ENCODE measurements at places on chromosomes 5 and 9. TPM values are rescaled to one million over a fixed set of nuclear protein-coding genes. Genes with fewer than 3 reads are reported as not detected.

GRCh38 chr5:100306000-100306399 is 229.2 kb upstream of the FAM174A start:
- no peaks in the 10 kb centered on the region for H3K27me3 ChIP-seq
- DNase-seq: no peak
- H3K27ac ChIP-seq: no peak overlapping the region

DNA sequence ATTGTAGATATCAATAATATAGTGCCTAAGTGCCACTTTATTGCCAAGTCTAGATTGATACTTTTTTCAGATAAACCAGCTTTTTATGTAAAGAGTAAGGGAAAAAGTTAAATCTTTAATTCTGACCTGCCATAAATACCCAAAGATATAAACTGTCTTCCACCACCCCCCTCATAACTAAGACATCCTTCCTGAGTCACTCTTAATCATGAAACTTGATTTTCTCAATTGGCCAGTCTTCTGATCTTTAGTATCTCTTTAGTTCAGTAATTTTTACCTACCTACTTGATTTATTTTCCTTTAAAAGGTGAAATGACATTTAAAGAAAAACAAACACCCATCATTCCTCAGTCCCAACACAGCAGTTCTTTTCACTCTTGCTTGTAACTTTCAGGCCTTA is 21.8 kb downstream of the C5orf22 start:
- no peaks in the 10 kb centered on the region for H3K27me3 ChIP-seq
- DNase-seq: no peak
- H3K4me3 ChIP-seq: no peak overlapping the region
- peaks cover 44% of the 10 kb centered on the region for H3K36me3 ChIP-seq
- no peaks in the 10 kb centered on the region for H3K4me1 ChIP-seq
- H3K27ac ChIP-seq: no peak overlapping the region

GRCh38 chr9:91066856-91067255 is 265.2 kb downstream of the SYK start:
- peaks cover 5% of the 10 kb centered on the region for H3K36me3 ChIP-seq
- no peak for DNase-seq
- H3K4me3 ChIP-seq: no peak overlapping the region
- peaks cover 9% of the 10 kb centered on the region for H3K27me3 ChIP-seq
- peaks cover 11% of the 10 kb centered on the region for H3K4me1 ChIP-seq

GRCh38 chr5:176647843-176648473 is 674 bp downstream of the TSPAN17 start:
- H3K36me3 ChIP-seq: peaks cover 2% of the 10 kb centered on the region
- H3K27me3 ChIP-seq: no peaks in the 10 kb centered on the region
- H3K27ac ChIP-seq: peak overlapping the region; percentile 82

GRCh38 chr5:83751201-83751600 is 30.5 kb upstream of the HAPLN1 start:
- no peak overlapping the region for H3K27ac ChIP-seq
- no peak for DNase-seq
- no peaks in the 10 kb centered on the region for H3K36me3 ChIP-seq
- H3K4me3 ChIP-seq: no peak overlapping the region
- H3K4me1 ChIP-seq: no peaks in the 10 kb centered on the region
- H3K27me3 ChIP-seq: peaks cover 4% of the 10 kb centered on the region

GRCh38 chr5:146284016-146284415 is 54.6 kb upstream of the POU4F3 start:
- no peak overlapping the region for H3K4me3 ChIP-seq
- no peak overlapping the region for H3K27ac ChIP-seq
- no peaks in the 10 kb centered on the region for H3K4me1 ChIP-seq
- H3K27me3 ChIP-seq: no peaks in the 10 kb centered on the region

- no peaks in the 10 kb centered on the region for H3K4me1 ChIP-seq
- H3K27ac ChIP-seq: no peak overlapping the region
- DNase-seq: no peak
- no peaks in the 10 kb centered on the region for H3K36me3 ChIP-seq
Observed at GRCh38 chr5:13553896-13554295, 390.6 kb downstream of the DNAH5 start.

DNA sequence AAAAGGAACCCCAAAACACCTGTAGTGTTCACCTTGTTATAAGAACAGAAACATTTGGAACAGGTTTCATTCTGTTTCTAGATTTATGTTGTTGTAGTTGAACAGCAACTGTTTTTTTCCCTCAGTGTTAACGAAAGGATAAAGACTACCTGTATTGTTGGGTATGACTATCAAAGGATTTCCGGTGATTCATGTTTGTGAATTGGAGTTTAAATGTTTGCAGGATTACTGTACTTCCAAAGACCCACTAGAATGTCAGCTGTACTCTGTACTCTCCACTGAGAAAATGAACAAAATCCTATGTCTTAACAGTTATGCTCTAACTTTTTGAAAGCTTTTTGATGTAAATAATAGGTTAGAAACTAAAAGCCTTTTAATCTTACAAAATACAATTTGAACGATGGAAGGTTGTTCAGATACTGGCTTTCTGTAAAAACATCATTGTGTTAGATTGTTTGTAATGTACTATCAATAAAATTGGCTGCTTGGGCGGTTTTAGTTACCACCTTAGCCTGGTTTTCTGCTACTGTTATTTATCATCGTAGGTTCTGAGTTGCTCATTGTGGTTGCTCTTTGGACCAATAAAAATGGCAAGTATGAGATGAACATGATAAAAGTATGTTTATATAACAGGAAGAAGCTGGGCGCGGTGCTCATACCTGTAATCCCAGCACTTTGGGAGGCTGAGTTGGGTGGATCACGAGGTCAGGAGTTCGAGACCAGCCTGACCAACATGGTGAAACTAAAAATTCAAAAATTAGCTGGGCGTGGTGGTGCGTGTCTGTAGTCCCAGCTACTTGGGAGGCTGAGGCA is 44.1 kb downstream of the DCP2 start:
- no peak for DNase-seq
- H3K27ac ChIP-seq: no peak overlapping the region
- H3K36me3 ChIP-seq: peaks cover 40% of the 10 kb centered on the region
- peaks cover 38% of the 10 kb centered on the region for H3K4me1 ChIP-seq

DNA sequence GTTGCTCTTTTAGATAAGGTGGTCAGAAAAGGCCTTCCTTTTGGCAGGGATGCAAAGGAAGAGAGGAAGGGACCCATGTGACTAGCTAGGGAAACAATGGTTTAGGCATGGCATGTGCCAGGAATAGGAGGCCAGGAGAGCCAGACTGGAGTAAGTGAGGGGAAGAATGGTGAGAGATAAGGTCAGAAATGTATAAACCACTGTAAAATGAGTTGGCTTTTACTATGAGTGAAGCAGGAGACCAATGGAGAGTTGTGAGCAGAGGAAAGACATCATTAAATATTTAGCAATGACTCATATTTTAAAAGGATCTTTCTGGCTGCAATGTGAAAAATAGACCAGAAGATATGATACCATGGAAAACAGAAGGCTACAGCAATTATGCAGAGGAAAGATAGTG is 50.9 kb downstream of the AP3B1 start:
- H3K27me3 ChIP-seq: no peaks in the 10 kb centered on the region
- no peak for DNase-seq
- H3K4me1 ChIP-seq: no peaks in the 10 kb centered on the region
- no peak overlapping the region for H3K27ac ChIP-seq
- no peak overlapping the region for H3K4me3 ChIP-seq

- H3K27ac ChIP-seq: no peak overlapping the region
- no peak for DNase-seq
- H3K36me3 ChIP-seq: no peaks in the 10 kb centered on the region
- peaks cover 14% of the 10 kb centered on the region for H3K27me3 ChIP-seq
- no peak overlapping the region for H3K4me3 ChIP-seq
Observed at GRCh38 chr9:87504938-87505337, 7.3 kb downstream of the DAPK1 start.

DNA sequence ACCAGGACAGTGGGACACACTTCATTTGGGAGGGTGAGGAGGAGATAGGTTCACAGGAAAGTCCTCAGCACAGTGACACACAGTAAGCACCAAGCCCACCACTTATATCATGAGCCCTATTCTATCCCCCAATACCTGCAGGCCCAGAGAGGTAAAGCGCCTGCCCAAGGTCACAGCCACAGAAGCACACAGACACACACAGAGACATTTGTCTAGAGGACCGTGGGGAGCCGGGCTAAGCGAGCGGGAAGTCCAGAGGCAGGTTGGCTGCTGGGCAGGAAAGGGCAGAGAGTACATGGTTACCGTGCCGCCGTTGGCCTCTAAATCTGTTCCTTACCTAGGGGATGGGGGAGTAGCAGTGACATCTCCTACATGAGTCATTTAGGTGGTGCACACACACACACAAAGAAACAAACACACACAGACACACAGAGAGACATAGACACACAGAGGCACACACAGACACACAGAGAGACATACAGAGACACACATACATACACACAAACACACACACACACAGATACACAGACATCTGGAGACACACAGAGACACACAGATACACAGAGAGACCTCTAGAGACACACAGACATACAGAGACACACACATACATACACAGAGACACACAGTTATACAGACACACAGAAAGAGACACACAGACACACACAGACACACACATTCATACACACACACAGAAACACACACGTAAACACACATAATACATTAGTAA is 15.9 kb upstream of the DUSP1 start:
- H3K27ac ChIP-seq: no peak overlapping the region
- H3K4me1 ChIP-seq: peaks cover 5% of the 10 kb centered on the region
- DNase-seq: no peak
- no peak overlapping the region for H3K4me3 ChIP-seq
- H3K36me3 ChIP-seq: no peaks in the 10 kb centered on the region
- no peaks in the 10 kb centered on the region for H3K27me3 ChIP-seq

Gene PDCD1LG2
- total RNA-seq: 0.44 TPM

Gene TLX3
- total RNA-seq: not detected

Gene ESM1
- 1.1 TPM for total RNA-seq

Gene AGTPBP1
- total RNA-seq: 42.6 TPM

Gene MLANA
- total RNA-seq: not detected
